ENCODE measurements at places on chromosomes 13 and 19.

- no peak for DNase-seq
These were observed 273.2 kb downstream of the MYO16 start for GRCh38 chr13:108902405-108903155.

DNA sequence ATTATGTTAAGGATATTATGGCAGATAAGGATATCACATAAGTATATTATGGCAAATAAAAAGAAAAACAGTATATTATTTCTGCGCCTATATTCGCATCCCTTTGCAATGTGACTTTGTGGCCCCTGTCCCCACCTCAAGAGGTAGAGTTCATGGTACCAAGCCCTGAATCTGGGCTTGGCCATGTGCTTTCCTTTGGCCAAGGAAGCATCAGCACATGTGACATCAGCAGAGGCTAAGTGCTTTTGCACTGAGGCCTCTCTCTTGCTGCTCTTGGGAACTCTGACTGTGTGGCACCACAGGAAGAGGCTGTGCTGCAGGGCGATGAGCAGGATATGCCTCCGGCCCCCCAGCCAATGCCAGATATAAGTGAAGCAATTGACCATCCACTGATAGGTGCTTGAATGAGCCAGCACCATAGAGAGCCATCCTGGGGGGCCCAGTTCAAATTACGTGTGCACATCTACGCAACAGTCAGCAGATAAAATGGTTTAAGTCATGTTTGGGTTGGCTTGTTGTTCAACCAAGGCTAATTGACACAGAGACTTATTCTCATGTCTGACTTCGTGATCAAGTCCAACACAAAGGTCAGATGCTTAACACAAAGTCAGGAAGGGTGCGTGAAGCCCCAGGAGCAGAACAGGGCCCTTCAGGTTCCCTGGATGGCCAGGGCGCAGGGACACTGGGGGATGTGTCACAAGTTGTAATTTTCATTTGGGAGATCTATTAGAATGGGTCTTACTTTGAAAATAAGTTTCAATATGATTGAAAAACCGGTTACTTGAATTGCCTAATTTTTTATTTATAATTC, 173.3 kb downstream of the COL4A1 start:
- no peak for DNase-seq

DNA sequence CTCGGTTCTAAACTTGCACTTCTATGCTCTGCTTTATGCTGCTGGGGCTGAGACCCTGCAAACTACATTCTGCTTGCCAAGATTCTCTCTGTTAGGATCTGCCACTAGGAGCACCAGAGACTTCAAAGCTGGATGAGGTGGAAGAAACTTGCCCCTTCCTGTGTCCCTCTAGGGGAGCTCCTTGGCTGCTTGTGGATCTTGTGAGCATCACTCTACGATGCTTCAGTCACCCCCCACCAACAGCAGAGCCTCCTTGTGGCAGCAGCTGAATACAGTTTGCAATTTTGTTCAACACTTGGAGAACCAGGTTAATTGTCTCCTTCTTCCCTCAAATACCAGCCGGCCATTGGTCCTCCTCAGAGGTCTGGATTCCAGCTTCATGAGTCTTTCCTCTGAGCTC, 310.6 kb downstream of the FGF14 start:
- DNase-seq = peak; percentile 2

DNA sequence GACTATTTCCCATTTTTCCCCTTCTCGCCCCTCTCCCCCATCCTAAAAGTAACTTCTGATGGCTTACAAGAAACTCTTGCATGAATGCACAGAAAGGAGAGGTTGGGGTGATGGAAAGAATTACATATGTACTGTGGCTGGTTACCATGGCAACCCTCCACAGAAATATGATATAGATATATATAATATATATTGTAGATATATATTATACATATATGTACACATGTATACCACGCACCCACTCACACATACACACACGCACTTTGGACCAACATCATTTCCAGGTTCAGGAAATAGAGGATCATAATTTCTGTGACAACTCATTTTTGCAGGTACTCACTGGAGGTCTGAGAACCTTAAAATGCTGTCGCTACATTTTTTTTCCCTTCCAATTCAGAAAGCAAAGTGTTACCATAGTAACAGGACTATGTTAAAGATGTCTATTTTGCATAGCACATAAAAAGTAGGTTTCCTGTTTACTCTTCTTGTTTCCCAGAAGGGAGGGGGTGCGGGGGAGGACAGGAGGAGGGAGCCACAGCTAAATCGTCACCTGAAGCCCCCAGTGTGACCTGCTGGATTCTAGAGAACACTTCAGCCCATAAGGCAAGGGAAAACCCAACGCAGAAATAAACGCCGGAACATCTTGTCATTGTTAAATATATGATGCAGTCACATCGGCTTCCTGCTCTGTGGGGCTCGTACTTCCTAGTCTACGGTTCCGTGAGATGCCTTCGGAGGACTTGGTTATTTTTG, 44.7 kb downstream of the EFNB2 start:
- no peak for DNase-seq

DNA sequence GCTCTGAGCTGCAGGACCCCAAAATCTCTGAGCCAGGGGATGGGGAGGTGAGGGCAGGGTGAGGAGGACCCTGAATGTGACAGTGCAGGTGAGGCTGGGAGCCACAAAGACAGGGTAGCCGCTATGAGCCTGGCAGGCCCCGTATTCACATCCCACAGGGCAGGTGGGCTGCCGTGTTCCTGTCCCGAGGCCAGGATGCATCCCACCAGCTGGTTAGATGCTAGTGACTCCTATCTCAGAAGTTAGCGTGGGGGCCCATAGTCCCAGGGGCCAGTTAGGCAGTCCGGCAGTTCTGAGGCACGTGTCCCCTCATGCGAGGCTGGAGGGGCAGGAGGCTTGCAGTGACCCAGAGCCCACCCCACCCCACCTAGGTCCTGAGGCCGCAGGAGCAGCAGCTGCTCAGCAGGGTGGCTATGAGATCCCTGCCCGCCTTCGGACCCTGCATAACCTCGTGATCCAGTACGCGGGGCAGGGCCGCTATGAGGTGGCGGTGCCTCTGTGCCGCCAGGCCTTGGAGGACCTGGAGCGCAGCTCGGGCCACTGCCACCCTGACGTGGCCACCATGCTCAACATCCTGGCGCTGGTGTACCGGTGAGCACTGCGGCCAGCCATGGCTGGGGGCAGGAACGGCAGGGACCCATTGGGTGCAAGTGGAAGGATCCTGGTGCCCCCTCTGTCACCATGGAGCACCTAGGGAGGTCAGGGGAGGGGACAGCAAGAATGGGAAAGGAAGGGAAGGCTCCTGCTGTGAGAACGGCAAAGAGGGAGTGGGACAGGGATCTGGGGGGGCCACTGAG, 7.2 kb downstream of the KLC3 start:
- no peak for DNase-seq

DNA sequence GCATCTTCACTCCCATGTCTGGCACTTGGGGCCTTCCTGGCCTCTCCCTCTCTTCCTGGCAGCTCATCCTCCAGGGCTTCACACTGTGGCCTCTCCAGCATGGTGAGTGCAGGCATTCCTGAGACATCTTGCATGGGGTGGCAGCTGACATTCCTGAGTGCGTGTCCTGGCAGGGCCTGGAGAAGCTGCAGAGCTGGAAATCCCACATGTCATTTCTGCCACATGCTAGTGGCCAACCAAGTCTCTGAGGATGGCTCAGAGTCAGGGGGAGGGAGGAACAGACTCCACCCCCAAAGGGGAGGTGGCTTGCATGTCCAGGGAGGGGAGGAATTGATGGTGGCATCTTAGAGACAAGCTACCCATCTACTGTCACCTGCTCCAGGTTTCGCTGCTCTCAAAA, 41.6 kb upstream of the AMER2 start:
- DNase-seq = peak; percentile 16

- DNase-seq = no peak
These were observed 18.0 kb upstream of the ERVV-1 start for GRCh38 chr19:52995711-52996110.

DNA sequence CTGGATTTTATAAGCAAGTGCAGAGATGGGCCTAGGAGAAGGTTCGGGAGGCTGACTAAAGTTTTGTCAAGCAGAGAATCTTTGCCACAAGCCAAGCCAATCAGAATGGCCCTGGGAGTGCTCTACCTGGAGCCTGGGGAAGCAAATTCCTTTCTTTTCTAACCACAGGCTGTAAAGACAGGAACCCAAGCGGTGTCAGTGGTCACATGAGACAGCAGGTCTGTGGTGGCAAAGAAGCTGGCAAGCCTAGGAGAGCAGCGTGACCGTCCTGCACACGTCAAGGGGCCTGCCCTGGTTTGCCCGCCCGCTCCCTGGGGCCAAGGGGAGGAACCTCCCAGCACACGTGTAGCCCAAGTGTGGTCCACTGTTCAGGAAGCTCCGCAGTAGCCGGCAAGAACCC, 90.8 kb downstream of the IPO5 start:
- DNase-seq = no peak

DNA sequence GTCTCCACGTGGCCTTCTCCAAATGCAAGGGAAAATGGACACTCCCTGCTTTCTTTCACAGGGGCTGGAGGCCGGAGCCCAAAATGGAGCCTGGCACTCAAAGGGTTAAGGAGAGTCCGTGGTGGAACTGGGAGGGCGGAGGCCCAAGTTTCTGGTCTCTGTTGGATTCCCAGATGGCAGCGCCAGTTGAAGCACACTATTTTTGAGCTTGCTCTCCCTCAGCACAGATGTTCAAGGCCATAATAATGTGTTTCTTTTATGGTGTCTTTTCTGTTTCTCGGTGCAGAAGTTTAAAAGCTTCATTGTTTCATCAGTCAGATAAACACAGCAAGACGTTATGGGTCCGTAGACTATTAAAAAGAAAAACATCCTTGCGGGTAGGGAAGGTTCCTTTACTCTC, 67.6 kb downstream of the TNFRSF19 start:
- DNase-seq = no peak

GRCh38 chr19:814152-815078, 7.3 kb downstream of the PLPPR3 start:
- no peak for DNase-seq

- DNase-seq = no peak
These were observed 37.8 kb downstream of the KLF5 start for GRCh38 chr13:73096638-73097037.

DNA sequence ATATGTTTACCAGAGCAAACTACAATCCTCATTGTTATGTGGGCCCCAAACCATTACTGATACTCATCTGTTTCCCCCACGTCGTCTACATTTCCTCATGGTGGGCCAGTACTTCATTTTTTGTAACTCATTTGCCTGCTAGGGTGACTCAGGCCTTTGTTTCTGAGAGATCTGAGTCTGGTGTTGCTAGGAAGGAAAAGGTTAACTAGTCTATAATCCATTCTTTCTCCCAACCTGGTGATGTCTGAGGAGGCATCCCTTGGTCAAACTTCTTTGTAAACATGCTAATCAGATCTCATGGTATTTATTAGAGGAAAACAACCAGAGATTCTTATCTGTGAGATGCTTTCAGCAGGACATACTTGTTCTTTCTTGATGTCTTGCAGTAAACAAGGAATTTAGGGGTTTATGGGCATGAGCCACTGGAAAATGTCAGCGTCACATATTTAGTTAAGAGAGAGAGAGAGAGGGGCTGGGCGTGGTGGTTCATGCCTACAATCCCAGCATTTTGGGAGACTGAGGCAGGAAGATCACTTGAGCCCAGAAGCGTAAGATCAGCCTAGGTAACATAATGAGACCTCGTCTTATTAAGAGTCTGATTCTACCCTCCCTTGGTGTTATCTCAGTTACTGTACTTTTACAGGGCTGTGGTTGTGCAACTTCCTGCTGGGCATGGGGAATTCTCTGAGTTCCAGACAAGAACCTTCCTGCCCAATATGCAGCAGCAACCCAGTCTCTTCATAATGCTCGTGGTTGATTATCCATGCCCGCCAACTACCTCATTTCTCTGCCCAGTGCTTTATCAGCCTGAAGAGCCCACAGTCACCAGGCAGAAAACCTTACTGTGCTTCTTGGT, 9.7 kb upstream of the DPRX start:
- no peak for DNase-seq

GRCh38 chr19:37951816-37952210, 44.8 kb downstream of the SIPA1L3 start:
- no peak for DNase-seq

- peak; percentile 72 for DNase-seq
These were observed 1.8 kb downstream of the HMGB1 start for GRCh38 chr13:30463787-30464495.

DNA sequence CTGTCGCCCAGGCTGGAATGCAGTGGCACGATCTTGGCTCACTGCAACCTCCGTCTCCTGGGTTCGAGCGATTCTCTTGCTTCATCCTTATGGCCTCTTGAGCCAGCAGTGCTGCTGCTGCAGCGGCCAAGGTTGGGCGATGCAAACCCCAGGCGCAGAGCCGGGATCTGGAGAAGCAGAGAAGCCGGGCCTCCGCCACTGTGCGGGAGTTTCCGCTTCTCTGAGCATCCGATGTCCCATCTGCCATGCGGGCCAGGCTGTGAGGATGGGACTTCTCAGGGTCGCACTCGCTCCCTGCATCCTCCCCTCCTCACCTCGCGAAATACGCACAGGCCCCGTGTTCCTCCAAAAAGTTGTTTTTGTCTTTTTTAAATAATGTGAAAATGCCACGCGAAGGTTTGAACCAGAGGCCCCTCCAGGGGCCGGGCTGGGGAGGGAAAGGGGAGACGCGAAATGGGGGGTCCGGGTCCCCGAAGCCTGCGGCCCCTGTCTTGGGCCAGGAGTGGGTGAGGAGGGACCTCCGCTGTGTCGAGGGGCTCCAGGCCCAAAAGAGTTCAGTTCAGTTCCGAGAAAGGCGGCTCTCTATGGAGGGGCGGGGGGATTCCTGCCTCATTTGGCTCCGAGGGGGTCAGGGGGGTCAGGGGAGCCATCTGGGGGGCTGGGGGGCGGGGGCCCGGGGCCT, 15.9 kb downstream of the CYTH2 start:
- DNase-seq = no peak

- DNase-seq = no peak
These were observed 74.4 kb downstream of the TNFRSF19 start for GRCh38 chr13:23644527-23645138.

DNA sequence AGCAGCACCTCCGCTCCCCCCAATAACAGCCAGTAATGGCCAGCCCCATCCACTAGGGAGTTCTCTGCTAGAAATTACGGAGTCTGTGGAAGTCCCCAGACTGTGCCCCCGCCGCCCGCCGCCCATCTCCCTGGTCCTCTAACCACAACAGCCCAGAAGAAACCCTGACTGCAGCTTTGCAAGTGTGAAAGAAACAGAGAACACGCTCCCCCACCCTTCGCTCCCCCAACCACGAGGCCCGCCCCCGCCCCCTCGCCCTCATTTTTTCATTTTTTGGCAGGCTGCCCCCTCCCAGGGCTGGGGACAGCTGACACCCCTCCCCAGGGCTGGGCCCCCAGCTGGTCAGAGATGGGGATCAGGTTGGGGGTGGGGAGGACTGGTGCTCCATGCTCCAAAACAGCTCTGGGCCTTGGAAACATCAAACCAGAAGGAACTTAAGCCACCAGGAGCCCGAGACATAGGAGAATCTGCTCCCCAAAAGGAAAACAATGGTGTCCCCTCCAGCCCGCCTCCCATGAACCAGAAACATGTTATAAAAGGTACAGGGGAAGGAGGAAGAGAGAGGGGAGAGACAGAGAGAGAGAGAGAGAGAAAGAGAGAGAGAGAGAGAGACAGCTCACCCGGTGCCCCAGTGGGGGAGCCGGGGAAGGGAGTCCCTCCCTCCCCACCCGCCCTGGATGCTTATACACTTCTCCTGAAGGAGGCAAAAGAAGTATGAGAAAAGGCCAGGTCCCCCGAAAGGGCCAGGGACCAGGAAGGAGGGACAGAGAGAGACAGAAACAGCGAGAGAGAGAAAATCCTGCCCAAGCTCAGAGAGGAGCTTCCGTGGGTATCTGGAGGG, 29.8 kb upstream of the ASF1B start:
- DNase-seq = no peak

- DNase-seq = no peak
These were observed 34.9 kb upstream of the MLNR start for GRCh38 chr13:49185264-49185663.

GRCh38 chr19:8324186-8325050, 3.1 kb downstream of the RPS28 start:
- DNase-seq = no peak
